ENCODE measurements at places on chromosomes 6 and 20. TPM values are rescaled to one million over a fixed set of nuclear protein-coding genes. Genes with fewer than 3 reads are reported as not detected.

BMP6 gene
- 0.07 TPM for total RNA-seq

BFSP1 gene
- total RNA-seq, result 9.7 TPM

CFAP61 gene
- 0.16 TPM for total RNA-seq

TFAP2C gene
- total RNA-seq, result 1.9 TPM

ARMH2 gene
- total RNA-seq, result not detected

RNASET2 gene
- total RNA-seq, result 35.6 TPM

RSPH9 gene
- not detected for total RNA-seq

TUBB2B gene
- total RNA-seq, result 17.1 TPM

HTR1E gene
- total RNA-seq, result not detected

IL17F gene
- not detected for total RNA-seq

PSORS1C1 gene
- 3.4 TPM for total RNA-seq

BHLHE23 gene
- not detected for total RNA-seq

FOXA2 gene
- total RNA-seq, result 1.2 TPM

C6orf132 gene
- 0.02 TPM for total RNA-seq

OR2B6 gene
- not detected for total RNA-seq

GNAS-AS1 gene
- total RNA-seq, result 1.8 TPM

PAQR8 gene
- 3.6 TPM for total RNA-seq

LY6G5C gene
- total RNA-seq, result not detected

SIRPG gene
- not detected for total RNA-seq

MYCT1 gene
- total RNA-seq, result 2.9 TPM

MYT1 gene
- 2.4 TPM for total RNA-seq

SYCP2 gene
- 0.26 TPM for total RNA-seq

SLC22A2 gene
- 1.2 TPM for total RNA-seq

PHACTR3 gene
- total RNA-seq, result not detected

MTO1 gene
- 25.7 TPM for total RNA-seq

Data from A172 (cell line).